ENCODE measurements at places on chromosomes 3 and 15. TPM values are rescaled to one million over a fixed set of nuclear protein-coding genes. Genes with fewer than 3 reads are reported as not detected.

The SLC26A6 gene
- 42.5 TPM for total RNA-seq

The CADM2 gene
- 6.8 TPM for total RNA-seq

- H3K4me1 ChIP-seq: no peaks in the 10 kb centered on the region
- no peak overlapping the region for H3K4me3 ChIP-seq
- no peaks in the 10 kb centered on the region for H3K27me3 ChIP-seq
- H3K36me3 ChIP-seq: no peaks in the 10 kb centered on the region
- no peak for DNase-seq
Observed at GRCh38 chr3:158808697-158809096, 6.8 kb downstream of the MFSD1 start.

GRCh38 chr3:134311265-134311664, 60.6 kb upstream of the RYK start:
- H3K4me1 ChIP-seq: peaks cover 28% of the 10 kb centered on the region
- H3K36me3 ChIP-seq: no peaks in the 10 kb centered on the region
- no peak overlapping the region for H3K4me3 ChIP-seq
- DNase-seq: no peak

The DLL4 gene
- total RNA-seq: 0.12 TPM

GRCh38 chr3:122366379-122366749, 16.7 kb downstream of the MIX23 start:
- H3K4me3 ChIP-seq: no peak overlapping the region
- H3K27ac ChIP-seq: no peak overlapping the region
- no peaks in the 10 kb centered on the region for H3K27me3 ChIP-seq
- H3K36me3 ChIP-seq: peaks cover 7% of the 10 kb centered on the region
- H3K4me1 ChIP-seq: no peaks in the 10 kb centered on the region
